Upper lobe of left lung (tissue), 6 donors: ENCODE measurements at places on chromosomes 4 and X. TPM values are rescaled to one million over a fixed set of nuclear protein-coding genes. Genes with fewer than 3 reads are reported as not detected.

NALF2 gene
- not detected for total RNA-seq

NOX1 gene
- total RNA-seq, result not detected

SHROOM4 gene
- total RNA-seq, result 32.5 TPM

SLC7A11 gene
- 3.7 TPM for total RNA-seq

GRCh38 chr4:86744570-86744969 is 104.6 kb downstream of the SLC10A6 start:
- no peaks in the 10 kb centered on the region for H3K36me3 ChIP-seq
- no peaks in the 10 kb centered on the region for H3K4me1 ChIP-seq
- H3K27ac ChIP-seq, result no peak overlapping the region
- H3K4me3 ChIP-seq, result no peak overlapping the region
- no peaks in the 10 kb centered on the region for H3K27me3 ChIP-seq
- no peak for DNase-seq

GRCh38 chr4:15832523-15833451 is 54.7 kb downstream of the CD38 start:
- no peaks in the 10 kb centered on the region for H3K27me3 ChIP-seq
- no peak overlapping the region for H3K4me3 ChIP-seq
- H3K4me1 ChIP-seq, result no peaks in the 10 kb centered on the region
- no peak for DNase-seq

DNA sequence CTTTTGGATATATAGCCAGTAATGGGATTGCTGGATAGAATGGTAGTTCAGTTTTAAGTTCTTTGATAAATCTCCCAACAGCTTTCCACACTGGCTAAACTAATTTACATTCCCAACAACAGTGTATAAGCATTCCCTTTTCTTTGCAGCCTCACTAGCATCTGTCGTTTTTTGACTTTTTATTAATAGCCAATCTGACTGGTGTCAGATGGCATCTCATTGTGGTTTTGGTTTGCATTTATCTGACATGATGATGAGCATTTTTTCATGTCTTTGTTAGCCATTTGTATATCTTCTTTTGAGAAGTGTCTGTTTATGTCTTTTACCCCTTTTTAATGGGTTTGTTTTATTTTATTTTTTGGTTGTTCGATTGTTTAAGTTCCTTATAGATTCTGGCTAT is 13.3 kb downstream of the UBQLN2 start:
- H3K27ac ChIP-seq, result no peak overlapping the region
- no peak for DNase-seq
- no peaks in the 10 kb centered on the region for H3K36me3 ChIP-seq
- H3K4me1 ChIP-seq, result no peaks in the 10 kb centered on the region
- no peaks in the 10 kb centered on the region for H3K27me3 ChIP-seq

DNA sequence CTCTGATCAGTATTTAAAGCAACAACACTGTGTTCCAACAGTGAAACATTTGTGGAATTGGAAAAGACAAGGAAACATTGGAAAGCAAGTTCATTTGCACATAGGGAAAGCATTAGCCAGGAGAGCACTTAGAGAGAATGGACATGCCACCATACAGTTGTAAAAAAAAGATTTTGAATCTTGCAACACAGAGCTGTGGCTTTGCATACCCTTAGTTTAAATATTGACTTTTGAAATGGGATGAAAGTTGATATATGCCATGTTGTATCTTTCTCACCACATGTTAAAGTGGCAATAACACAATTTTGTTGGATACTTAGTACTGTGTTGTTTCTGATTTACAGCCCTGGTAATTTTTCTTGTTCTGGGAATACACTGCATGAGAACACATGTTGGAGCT is 208.1 kb downstream of the BMPR1B start:
- no peak overlapping the region for H3K4me3 ChIP-seq
- H3K4me1 ChIP-seq, result no peaks in the 10 kb centered on the region
- no peak for DNase-seq
- H3K27me3 ChIP-seq, result no peaks in the 10 kb centered on the region

- no peak overlapping the region for H3K4me3 ChIP-seq
- H3K27ac ChIP-seq, result no peak overlapping the region
- no peak for DNase-seq
- no peaks in the 10 kb centered on the region for H3K4me1 ChIP-seq
- H3K36me3 ChIP-seq, result no peaks in the 10 kb centered on the region
These were observed 39.3 kb upstream of the SMARCAD1 start for GRCh38 chr4:94168321-94168720.

- DNase-seq, result peak; percentile 93
- H3K27me3 ChIP-seq, result no peaks in the 10 kb centered on the region
- H3K4me3 ChIP-seq, result peak within 1 kb of the TSS; percentile 64
- peaks cover 12% of the 10 kb centered on the region for H3K4me1 ChIP-seq
- H3K27ac ChIP-seq, result peak within 1 kb of the TSS; percentile 95
These were observed at the start of gene GAB1 for GRCh38 chr4:143336781-143337599. Gene GAB1 (plus strand): TSS chr4:143336876. CDS start chr4:143337189, 313 bp downstream.

DNA sequence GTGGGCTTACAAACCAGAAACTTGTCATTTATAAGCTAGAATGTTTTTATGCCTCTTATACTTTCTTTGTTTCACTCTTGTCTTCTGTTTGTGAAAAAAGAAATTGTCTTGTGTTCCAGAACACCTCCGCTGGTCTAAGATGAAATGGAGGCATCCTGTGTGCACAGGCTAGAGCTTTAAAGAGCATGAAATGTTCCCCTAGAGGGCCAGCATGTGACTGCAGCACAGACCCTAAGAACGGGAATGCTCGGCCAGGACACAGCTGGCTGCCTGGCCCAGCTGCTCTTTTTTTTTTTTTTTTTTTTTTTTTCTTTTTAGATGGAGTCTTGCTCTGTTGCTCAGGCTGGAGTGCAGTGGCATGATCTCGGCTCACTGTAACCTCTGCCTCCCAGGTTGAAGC is 33.6 kb downstream of the SETD7 start:
- H3K4me1 ChIP-seq, result peaks cover 5% of the 10 kb centered on the region
- no peak for DNase-seq
- peaks cover 20% of the 10 kb centered on the region for H3K36me3 ChIP-seq
- no peak overlapping the region for H3K27ac ChIP-seq
- H3K4me3 ChIP-seq, result no peak overlapping the region
- no peaks in the 10 kb centered on the region for H3K27me3 ChIP-seq

DNA sequence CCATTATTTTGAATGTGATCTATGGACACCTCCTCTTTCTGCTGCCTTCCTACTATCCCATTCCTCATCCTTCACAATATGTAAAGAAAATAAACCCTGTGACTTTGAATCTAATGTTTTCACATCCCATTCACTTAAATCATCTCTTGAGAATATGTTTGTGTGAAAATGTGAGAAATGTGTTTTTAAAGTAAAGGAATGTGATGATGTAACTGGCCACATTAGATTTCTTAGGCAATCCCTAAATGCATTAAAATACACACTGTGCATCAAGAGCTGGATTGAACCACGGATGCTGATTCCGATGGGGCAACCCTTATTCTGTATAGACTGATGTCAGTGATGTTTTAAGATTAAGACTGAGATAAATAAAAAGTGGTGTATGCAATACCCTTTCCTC is 558.9 kb upstream of the TENM3 start:
- H3K4me1 ChIP-seq, result no peaks in the 10 kb centered on the region
- H3K36me3 ChIP-seq, result no peaks in the 10 kb centered on the region
- no peak overlapping the region for H3K27ac ChIP-seq
- no peaks in the 10 kb centered on the region for H3K27me3 ChIP-seq

DNA sequence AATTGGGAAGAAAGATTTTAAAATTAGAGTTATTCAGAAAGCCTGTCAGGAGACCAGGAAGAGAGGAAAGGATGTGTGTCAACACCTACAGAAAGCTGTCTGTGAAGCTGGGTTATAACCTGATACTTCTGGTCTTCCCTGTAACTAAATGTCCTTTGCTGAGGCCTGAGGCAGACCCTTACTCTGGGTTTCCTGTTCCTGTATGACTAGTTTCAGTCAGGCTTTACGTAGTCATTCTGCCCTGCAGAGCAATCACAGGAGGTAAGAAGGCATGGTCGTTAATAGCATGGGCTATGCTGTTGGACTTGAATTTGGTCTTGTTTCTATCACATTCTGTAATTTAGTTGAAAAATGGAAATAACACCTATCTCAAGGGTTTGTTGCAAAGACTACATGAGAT is 110.5 kb upstream of the IGFBP7 start:
- H3K27ac ChIP-seq, result no peak overlapping the region
- DNase-seq, result no peak
- H3K4me3 ChIP-seq, result no peak overlapping the region
- H3K27me3 ChIP-seq, result no peaks in the 10 kb centered on the region

GRCh38 chr4:81348086-81348777 is 123.5 kb downstream of the RASGEF1B start:
- no peak overlapping the region for H3K27ac ChIP-seq
- no peak overlapping the region for H3K4me3 ChIP-seq
- H3K4me1 ChIP-seq, result no peaks in the 10 kb centered on the region
- no peak for DNase-seq
